Activated naive CD4-positive, alpha-beta T cell (primary cell): ENCODE measurements at places on chromosomes 3 and 15.

- DNase-seq = no peak
These were observed 934.9 kb downstream of the VGLL3 start for GRCh38 chr3:86056032-86056431.

DNA sequence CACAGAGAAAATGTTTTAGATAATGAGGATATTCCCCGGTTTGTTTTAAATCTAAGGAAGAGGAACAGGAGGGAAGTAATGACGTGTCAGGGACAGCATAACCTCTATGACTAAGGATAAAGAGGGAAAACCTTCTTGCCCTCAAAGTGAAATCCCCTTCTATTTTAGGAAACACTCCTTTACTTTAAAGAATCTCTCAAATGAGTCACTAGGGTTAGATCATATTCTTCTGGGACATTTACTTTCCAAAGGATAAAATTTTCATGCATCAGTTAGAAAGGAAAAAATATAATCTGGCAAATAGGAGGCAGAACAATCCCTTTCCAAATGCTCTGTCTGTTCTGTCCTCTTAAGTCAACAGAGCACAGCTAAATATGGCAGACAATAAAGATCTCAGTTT is 43.2 kb upstream of the UBE2E2 start:
- no peak for DNase-seq

DNA sequence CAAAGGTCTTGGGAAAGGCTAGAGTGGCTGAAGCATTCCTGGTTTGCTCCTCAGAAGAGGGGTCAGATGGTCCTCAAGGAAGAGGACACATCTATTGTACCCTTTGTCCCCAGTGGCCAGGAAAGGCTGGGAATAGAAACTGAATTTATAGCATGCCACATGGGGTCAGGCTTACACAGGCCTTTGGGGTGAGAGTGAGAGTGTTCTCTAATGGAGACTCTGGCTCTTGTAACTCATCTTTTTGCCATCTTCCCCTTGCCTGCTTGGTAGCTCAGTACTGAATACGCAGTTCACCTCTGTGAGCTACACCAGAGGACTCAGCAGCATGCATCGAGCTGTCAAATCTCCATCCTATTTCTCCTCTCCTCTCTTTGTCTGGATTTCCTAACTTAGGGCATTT is 87.5 kb downstream of the ATP2B2 start:
- DNase-seq = no peak

DNA sequence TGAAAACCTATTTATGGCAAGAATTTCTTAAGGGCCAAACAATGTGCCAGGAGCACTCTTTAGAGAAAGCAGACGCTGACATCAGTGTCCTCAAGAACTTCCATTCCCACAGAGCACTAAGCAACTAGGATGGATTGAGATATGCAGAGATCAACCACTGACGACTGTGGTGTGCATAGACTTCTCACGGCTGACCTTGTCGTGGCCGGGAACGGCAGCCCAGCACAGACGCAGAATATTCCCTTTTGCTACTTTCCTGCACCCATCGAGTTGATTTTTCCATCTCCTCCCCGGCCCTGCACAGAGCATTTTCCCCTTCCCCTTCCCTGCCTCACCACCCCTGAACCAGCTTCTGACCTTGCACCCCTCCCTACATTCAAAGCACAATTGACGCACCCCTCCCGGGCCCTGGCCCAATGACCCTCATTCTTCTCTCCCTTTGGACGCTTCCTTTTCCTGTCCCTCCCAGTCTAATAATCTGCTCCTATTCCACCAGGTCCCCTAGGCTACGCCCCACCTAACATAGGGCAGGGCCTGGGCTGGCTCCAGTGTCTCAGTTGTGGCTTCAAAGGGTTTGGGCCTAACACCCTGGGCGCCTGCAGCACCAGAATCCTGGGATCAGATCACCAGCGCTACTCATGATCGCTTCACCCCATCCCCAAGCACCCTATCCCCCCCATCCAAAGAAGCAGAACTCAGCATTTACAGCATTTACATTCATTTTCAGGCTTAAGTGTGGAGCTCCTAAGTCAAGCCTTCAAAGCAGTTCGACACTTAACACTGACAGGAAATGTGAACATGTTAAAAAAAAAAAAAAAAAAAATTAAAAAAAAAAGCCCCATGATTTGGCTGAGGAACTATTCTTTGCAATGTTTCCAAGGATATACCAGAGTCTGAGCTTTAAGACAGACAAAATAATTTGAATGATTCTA is 151.2 kb downstream of the FOXP1 start:
- DNase-seq = no peak

- DNase-seq = no peak
These were observed 51.4 kb downstream of the FGD5 start for GRCh38 chr3:14869917-14870782.

DNA sequence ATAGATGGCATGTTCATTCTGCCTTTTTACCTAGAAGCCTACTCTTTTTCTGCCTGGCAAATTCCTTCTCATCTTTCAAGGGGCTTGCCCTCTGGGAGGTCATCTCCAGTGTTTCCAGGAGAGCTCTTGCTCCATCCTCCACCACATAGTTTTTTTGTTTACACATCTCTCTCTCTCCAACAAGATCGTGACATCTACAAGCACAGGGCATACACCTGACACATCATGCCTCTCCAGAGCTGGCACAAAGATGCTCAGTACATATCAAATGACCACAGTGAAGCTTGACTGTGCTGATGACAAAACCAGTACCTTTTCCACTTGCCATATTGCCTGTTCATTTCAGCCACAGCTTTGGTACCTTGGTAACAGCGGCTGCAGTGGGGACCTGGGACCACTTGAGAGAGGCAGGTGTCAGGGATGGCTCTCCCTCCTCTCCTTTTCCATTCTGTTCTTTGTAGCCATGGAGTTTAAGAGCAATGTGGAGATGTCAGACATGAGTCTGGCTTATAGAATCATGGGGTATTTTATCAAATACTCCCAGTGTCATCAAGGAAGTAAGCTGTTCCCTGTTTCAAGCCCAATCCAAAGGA is 15.4 kb downstream of the ALPK3 start:
- no peak for DNase-seq

DNA sequence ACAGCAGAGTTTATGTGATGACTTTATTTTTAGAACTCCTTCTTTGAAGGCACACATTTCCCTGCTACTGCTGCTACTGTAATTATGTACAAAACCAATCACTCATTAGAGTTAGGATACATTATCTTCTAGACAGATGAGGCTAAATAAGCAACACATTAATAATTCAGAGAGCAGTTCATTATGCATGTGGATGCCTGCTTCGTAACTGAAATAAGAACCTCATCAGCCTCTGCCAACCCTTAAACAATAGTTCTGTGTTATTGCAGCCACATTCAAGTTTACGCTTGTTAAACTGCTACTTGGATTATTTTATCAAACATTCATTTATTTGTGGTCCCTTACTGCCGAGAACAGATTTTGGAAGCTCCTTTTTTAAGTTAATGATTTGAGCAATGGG is 52.5 kb upstream of the C15orf61 start:
- DNase-seq = no peak

GRCh38 chr3:59914251-59914650 is 864.4 kb upstream of the CFAP20DC start:
- no peak for DNase-seq

DNA sequence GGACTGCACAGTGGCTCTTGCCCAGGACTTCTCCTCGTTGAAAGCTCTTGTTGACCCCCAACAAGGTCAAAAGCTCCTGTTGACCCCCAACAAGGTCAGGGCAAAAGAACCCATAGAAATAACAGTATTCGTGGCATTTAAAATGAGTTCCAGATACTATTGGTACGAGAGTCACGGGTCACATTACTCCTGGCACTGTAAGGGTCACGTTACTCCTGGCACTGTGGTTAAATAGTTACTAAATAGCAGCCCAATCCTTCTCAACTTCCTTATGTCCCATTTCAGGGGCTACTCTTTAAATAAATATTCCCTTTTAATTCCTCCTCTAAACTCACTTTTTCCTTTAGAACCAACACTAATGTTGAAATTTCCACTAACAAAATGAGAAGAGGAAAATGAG is 18.2 kb upstream of the ADCY5 start:
- DNase-seq = no peak

DNA sequence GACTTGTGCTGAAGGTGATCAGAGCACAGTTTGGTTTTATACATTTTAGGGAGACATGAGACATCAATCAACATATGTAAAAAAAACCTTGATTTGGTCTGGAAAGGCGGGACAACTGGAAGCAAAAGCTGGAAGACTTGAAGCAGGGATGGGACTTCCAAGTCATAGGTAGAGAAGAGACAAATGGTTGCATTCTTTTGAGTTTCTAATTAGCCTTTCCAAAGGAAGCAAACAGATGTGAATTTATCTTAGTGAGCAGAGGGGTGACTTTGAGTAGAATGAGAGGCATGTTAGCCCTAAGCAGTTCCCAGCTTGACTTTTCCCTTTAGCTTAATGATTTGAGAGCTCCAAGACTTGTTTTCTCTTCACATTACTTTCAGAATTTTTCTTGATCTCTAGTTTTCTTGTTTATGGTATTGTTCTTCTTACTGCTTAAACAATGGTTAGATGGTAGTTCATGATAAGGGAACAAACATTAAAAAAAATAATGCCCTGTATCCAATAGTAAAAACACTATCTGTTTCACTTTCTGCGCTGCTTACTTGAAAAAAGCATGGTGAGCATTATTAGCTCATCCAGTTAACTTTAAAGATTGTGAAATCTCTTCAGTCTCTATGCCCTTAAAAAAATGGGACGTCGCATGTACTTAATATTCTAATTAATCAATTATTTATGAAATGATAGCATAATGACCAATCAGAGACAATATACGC is 48.5 kb upstream of the BCHE start:
- no peak for DNase-seq

- DNase-seq = no peak
These were observed 29.0 kb downstream of the ARIH1 start for GRCh38 chr15:72503147-72503546.

DNA sequence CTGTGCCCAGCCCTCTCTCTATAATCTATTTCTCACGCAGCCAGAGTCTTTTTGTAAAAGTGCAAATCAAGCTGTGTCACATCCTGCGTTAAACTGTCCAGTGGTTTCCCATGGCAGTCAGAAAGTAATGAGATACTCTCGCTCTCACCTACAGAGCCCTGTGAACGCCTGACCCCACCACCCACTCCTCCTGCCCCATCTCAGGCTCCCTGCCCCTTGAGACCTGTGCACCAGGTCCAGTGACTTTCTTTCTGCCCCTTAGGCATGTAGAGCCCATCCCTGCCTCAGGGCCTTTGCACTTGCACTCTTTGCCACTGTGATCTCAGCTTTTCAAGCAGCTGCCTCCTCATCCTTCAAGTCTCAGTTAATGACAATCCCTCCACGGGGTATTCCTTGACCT is 58.3 kb upstream of the RASGRP1 start:
- no peak for DNase-seq

DNA sequence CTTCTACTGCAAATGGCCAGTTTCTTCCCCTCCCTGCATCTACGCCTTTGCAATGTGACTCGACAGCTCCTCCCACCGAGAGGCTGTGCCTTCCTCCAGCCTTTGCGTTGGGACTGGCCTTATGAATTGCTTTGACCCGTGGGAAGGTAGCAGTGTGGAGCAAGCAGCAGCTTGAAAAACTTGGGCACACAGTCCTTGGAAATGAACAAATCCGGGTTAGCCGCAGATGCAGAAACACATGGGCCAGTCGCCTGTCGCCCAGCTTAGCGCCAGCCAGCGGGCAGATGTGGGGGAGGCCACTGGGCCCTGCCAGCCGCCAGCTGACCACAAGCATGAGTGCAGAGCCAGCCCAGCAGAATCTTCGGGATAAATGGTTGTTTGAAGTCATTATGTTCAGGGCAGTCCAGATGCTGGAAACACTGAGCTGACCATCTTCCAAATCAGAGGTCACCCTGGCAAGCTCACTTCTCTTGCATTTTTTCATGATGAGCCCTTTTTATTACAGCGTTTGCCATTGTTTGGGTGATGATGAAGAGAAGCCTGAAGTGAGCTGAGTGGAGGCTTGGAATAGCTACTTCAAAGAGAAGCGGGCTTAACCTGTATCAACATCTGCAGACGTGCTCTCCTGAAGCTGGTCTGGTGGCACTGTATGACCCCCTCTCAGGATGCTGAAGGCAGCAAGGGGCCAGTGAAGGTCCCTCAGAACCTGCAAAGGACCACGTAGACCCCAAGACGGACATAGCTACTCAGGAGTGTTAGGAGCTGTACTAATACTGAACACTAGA is 9.8 kb downstream of the SELENOS start:
- no peak for DNase-seq

GRCh38 chr15:77817434-77817833 is 184.7 kb upstream of the LINGO1 start:
- DNase-seq = no peak

DNA sequence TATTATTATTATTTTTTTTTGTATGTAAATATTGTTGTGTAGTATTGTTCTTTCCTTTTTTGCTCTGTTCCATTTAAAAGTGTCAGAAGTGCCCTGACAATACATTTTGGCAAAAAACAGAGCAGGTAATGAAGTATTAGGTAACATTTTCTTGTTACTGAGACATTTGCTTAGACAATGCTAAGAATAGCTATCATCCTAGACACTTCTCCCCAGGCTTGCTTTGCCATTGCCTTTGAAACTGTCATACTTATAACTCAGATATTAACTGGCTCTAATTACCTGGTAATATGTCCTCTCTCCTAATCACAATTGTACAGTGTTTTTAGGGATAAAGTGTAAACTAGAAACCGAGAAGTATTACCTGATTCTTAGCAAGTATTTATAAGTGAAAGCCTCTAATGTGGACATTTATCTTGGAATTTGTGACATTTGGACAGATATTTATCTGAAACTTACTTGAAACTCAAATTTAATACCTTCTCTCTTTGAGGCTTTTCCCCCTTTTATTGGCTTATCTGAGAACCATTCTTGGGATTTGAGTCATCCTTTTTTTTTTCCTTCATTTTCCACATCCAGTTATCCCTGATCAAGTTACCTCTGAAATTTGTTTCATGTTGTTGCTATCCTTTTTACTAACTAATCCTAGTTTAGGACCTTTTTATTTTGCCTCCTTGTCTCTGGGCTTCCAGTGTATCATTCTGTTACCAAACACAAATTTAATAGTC is 13.1 kb downstream of the ARIH1 start:
- no peak for DNase-seq

DNA sequence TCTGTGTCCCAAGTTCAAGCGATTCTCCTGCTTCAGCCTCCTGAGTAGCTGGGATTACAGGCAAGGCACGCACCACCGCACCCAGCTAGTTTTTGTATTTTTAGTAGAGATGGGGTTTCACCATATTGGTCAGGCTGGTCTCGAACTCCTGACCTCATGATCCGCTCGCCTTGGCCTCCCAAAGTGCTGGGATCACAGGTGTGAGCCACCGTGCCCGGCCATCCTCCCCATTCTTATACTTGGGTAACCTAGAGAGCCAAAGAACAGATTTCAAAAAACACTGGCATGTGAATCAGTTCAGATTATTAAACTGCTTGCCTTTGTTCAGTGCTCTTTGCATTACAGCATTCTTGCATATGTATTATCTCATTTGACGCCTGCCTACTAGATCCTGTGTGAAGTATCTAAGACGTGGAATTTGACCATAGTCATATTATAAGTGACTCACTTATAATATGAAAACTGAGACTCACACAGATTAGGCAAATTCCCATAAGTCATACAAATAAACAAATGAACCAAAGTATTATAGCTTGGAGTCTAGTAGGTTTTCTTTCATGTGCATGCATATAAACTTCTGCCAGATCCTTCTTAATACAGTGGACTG is 123.5 kb downstream of the UNC13C start:
- DNase-seq = no peak
